NT2/D1 (cell line): ENCODE measurements at places on chromosomes 2 and 18.

DNA sequence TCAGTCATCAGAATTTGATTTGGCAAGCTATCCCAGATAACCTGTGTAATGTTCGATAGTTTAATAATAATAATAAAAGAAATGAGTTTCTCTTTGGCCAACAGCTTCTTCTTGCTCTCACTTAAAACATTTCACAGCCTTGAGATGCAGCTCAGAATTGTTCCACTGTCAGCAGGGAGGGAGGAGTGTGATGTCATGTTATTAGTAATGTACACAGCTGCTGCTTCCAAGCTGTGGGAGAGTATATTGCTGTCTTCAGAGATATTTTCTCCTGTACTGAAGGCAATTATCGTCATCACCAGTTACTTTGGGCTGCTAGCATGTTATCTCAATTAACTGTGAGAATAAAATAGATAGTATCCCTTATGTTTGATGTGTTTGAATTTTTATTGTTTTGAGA lies 146.9 kb upstream of the MAP3K20 start:
- no peak for DNase-seq

GRCh38 chr18:78980279-78980771 lies 707 bp downstream of the SALL3 start:
- DNase-seq, result no peak

DNA sequence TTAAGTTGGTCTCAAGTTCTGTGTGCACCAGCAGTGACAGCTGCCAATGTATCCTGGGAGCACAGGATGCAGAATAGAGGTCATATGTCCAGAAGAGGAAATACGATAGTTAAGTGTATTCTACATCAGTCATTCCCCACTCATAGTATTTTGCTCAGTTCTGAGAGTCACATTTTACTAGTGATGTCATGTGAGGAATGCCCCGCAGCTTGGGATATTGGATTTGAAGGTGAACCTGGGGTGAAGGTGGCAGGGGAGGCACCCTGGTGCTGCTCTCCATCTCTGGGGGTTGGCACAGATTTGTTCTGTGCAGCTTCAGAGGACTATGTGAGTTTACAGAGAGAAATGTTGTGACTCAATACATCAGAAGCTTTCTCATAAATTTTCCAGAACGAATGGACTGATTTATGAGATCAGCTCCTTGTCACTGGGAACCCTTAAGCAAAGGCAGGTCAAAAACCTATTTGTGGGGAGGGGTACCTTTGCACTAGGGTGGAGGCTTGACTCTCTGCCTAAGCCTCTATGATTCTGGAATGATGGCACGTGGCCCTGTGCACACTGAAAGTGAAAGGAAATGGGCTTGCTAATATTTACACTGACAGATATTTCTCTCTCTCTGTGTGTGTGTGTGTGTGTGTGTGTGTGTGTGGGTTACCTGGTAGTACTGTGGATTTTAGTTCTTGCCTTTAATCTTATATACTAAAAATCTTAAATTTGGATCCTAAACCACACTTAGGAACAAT lies 95.9 kb downstream of the NEB start:
- DNase-seq, result no peak

GRCh38 chr2:72140621-72140960 lies 7.1 kb downstream of the CYP26B1 start:
- no peak for DNase-seq

GRCh38 chr2:231299267-231299666 lies 96.2 kb upstream of the B3GNT7 start:
- DNase-seq, result no peak

- DNase-seq, result no peak
These were observed 422.7 kb downstream of the TGIF1 start for GRCh38 chr18:3872641-3873040.

DNA sequence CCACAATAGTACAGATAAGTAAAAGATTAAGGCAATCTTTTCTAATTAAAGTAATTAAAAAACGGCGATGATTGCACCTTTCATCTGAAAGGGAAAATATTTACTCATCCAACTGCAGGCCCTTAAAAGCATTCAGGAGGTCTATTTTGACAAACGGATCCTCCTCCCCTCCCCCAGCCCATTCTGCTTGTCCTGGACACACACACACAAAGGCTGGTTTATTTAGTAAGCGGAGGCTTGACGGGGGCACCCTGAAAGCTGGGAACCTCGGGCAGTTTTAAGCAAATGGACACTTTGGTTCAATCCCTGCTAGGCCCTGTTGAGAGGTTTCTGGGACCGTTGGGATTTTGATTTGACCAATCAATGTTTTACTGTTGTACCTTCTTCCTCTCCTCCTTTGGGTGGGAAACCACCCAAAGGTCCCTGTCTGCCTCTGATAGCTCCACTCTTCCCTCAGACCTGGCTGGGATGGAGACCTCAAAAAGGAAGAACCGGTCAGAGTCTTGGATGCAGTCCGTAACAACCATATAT lies 135.8 kb upstream of the HAAO start:
- DNase-seq, result no peak

DNA sequence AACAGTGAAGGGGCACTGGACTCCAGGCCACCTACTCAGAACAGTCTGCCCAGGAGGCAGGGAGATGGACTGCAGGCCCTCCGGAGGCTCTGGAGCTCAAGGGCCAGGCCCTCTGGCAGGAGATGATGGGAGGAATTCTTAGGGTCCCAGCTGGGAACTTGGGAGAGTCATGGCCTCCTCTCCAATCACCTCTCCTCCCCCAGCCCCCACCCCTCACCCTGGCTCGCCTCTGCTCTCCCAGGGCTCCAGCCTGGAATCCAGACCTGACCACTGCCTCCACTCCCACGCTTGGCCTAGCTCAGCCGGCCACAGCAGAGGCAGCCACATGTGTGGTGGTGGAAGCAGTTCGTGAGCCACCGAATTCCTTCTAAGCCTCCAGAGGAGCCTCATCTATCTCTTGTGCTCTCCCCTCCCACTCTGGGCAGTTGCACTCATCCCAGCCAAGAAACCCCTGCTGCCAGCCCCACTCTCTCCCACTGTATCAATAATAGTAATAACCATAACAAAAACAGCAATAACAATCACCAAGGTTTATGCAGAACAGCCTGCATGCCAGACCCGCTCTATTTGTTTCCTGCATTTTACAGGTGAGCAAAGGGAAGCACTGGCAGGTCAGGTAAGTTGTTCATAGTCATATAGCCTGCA lies 67.4 kb downstream of the TNS1 start:
- DNase-seq, result no peak

GRCh38 chr2:151975460-151976414 lies 123.1 kb downstream of the CACNB4 start:
- no peak for DNase-seq

DNA sequence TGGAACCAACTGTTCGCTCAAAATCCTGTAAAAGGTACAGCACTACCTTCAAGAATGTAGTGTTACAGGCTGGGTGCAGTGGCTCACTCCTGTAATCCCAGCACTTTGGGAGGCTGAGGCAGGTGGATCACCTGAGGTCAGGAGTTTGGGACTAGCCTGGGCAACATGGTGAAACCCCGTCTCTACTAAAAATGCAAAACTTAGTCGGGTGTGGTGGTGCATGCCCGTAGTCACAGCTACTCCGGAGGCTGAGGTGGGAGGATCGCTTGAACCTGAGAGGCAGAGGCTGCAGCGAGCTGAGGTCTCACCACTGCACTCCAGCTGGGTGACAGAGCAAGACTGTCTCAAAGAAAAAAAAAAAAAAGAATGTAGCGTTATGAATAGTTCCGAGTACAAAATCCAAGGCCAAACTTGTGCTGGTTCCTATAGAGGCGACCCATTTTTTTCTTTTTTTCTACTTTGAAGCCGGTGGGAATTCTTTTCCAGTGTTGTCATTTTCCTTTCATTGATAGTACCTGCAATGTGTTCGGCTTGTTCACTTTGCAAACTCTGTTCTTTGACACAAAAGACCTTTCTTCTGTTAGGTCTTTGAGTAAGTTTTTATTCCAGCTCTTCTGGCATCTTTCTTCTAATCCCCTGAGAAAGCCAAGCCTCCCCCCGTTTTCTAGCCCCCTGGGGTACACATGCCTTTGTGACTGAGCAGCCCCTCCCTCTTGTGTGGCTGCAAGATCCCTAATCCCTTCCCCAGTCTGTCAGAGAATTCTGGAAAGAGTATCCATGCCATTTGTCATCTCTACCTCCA lies 25.1 kb downstream of the INPP5D start:
- no peak for DNase-seq

GRCh38 chr2:19101968-19102367 lies 256.5 kb downstream of the OSR1 start:
- no peak for DNase-seq

DNA sequence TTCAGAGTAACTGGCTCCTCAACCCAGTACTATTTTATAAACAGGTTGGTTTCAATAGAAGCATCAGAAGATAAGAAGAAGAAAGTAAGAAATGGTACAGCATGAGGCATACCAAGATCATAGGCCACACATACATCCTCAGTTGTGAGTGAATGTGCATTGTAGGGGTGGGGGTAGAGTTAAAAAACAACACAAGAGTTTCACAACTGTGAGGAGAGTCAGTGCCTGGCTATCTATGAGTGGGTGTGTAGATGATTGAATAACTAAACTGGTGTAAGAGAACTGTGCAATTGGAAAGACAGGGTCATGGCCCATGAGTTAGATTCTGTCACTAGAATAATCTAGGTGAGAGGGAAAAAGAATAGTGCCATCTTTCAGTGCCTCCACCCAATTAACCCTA lies 748.2 kb upstream of the ACVR2A start:
- no peak for DNase-seq

DNA sequence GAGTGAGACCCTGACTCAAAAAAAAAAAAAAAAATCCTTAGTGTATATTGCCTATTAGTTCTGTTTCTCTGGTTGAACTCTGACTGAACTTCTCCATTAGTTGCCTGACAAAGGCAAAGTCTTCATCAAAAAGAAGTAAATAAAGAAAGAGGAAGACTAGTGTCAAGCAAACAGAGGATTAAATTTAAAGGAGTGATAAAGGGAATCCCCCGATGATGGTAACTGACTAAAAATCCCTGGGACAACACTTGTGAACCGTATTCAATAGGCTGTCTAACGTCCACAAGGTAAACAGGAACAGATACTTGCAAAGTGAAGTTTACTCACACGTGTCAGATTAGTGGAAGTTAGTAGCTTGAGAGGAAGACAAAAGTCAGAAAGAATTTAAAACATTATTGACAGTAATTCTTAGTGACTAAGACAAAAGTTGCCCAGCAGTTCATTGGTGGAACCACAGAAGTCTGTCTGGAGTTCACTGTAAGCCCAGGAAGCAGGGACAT lies 26.2 kb upstream of the SPOPL start:
- no peak for DNase-seq

- no peak for DNase-seq
These were observed 24.4 kb downstream of the CXCR4 start for GRCh38 chr2:136093583-136093982.

DNA sequence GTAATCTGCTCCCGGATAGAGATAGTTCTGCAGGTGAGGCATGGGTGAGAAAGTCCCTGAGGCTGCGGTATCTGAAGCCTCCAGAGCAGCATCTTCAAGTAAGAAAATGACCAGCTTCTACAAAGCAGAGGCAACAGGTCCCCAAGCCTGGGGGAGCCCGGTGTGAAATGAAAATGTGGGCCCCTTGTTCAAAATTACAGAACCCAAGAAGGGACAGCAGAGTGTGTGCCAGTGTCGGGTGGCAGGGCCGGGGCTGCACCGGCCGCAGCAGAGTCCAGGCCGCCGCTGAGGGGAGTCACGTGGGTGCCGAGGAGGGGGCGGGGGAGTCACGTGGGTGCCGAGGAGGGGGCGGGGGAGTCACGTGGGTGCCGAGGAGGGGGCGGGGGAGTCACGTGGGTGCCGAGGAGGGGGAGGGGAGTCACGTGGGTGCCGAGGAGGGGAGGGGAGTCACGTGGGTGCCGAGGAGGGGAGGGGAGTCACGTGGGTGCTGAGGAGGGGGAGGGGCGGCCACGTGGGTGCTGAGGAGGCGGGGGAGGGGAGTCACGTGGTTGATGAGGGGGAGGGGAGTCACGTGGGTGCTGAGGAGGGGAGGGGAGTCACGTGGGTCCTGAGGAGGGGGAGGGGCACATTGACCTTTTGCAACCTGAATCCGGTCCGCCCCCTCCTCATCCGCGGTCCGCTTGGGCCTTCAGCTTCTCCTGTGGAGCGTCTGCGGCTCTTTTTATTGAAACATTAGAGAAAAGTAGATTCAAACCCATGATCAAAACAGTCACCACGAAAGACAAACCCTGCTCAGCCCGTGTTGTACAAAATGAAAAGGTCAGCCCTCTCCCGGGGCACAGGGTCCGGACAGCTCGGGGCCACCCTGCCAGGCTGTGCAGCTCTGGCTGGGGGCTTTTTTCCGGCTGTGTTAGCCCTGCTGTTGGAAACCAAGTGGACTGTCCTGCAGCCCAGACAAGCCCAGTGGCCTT lies 10.4 kb downstream of the COLEC11 start:
- DNase-seq, result no peak

DNA sequence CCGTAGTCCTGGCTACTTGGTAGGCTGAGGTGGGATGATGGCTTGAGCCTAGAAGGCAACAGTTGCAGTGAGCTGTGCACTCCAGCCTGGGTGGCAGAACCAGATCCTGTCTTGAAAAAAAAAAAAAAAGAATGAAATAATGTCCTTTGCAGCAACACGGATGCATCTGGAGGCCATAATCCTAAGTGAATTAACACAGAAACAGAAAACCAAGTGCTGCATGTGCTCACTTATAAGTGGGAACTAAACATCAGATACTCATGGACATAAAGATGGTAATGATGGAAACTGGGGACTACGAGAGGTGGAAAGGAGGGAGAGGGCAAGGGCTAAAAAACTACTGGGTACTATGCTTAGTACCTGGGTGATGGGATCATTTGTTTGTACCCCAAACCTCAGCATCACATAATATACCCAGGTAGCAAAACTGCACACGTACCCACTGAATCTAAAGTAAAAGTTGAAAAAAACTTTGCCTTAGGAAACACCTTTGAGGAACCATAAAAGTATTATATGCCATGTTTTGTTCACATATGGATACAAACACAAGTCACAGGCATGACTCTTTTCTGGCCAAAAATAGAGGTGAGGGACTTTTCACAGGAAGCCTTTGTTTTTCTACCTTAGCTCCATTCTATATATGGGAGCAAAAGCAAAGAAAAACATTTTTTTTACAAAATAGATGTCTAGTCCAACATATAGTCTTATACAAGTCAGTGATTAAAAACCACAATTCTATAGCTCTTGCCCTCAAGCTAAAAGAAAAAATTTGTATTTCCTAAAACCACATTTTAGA lies 36.6 kb downstream of the GPR155 start:
- DNase-seq, result no peak

DNA sequence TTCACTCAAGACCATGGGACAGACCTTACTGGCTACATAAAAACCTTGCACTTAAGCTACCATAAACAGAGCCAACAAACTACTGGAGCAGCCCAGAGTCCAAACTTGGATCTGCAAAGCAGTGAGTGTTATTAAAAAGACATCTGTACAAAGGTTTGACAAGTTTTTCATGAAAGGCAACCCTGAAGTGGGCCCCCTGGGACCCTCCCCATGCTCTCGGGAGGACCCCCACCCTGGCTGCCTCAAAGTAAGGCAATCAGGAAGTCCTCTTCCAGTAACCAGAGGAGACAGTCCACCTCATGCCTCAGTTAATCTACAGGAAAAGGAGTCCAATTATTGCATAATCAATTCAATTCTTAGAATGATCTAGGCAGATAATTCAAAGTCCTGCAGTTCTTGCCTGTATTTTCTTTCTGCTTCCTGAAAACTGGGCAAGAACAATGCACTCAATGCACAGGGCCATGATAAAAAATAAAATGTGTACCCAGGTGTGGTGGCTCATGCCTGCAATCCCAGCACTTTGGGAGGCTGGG lies 69.7 kb downstream of the TBC1D8 start:
- DNase-seq, result no peak
